ENCODE measurements at places on chromosomes 2 and 18.
A peak's percentile ranks its signal among the peaks of the same experiment; 100 is the strongest.

GRCh38 chr2:157468931-157469708 is 25.2 kb upstream of the CYTIP start:
- DNase-seq: no peak

GRCh38 chr2:181770150-181770549 is 89.8 kb upstream of the NEUROD1 start:
- no peak for DNase-seq

- no peak for DNase-seq
These were observed 577 bp upstream of the TANC1 start for GRCh38 chr2:158967731-158968395.

GRCh38 chr2:205425102-205425501 is 257.2 kb upstream of the NRP2 start:
- DNase-seq: no peak

DNA sequence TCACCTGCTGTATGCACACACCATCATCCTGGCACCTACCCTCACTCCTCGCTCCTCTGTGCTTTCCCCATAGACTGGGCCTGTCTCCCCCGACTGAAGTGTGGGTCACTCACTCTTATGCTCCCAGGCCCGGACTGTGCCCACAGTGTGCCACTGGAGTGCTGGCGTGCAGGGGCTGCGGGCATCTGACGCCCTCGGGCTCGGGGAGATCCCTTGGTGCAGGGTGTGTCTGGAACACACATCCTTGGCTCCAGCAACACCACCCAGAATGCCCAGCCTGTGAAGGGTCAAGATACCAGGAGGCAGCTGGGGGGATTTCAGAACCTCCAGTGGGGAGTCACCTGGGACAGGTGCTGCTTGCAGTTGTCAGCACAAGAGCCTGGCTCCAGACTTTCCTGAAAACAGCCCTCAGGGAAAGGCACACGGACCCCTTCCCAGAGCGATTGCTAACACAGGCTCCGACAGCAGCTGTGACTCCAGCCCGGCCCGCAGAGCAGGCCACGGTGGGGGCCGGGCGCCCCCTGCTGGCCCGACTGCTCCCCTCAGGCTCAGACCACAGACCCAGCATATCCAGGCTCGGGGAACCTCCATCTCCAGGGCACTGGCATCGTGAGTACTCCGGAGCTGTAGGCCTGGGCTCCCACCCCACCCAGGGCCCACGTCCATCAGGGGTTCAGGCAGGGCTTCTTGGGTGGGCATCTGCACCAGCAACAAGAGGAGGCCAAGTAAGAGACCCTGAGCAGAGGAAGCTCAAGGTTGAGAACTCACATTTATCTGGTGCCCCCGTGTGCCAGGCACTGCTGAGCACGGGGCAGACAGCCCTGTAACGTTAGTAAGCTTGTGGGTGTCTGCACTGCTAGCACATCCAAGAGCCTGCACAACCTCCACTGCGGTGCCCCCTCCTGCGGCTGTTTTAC is 8.6 kb downstream of the HS1BP3 start:
- peak; percentile 42 for DNase-seq

All from activated T-helper 1 cell treated with Interleukin-2 at 50 U/mL for 16 hours (primary cell).